ENCODE measurements at places on chromosomes 11 and 22.

DNA sequence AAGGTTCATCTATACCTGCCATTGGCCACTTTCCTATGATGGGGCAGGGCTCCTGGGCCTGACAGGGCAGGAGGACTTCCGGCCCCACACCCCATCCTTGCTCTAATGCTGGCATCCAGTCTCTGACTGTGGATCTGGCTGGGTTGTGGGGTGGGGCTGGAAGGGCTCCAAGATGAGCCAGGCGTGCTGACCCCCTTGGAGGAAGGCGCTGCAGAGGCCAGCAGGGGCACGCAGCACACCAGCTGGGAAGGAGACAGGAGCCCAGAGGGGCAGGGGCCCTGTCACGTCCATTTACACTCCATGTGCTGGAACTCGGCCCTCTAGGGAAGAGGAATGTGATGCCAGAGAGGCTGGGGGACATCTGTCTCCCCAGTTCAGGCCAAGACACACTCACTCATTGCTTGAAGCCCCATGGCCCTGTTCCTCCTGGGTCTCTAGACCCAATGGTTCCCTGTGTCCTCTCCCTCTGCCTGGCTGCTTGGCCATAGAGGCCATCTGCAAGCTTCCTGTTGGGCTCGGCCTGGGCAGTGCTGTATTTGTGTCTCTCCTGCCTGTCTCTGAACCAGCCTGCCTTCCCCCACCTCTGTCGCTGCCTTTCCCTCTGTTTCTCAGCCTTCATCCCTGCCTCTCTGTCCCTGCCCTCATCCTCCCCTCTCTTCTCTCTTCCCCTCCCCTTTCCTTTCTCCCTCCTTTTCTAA, 67.5 kb upstream of the NECTIN1 start:
- DNase-seq: no peak

DNA sequence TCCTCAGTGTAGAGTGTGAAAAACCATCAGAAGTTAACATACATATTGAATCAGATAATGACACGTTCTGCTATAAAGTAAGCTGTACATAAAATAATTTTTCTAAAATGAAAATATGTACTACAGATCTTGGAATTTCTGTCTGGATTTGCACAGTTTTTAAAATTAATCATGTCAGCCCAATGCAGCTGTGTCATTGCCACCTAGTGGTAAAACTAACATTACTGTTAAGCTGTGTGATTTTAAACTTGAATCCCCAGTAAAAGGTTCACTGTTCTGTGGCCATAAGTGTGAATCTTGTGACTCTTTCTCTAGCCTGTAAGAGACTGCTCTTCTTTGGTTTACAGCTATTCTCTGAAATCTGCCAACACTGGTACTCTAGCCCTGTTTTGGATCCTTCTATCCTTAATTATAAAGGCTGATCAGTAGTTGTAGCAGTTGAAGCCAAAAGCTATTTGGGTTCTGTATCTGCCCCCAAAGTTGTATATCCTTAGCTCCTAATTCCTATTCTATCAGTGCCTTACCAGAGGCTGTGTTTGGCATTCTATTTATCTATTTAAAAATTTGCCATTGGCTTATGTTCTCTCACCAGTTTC, 4.0 kb downstream of the JRKL start:
- no peak for DNase-seq

DNA sequence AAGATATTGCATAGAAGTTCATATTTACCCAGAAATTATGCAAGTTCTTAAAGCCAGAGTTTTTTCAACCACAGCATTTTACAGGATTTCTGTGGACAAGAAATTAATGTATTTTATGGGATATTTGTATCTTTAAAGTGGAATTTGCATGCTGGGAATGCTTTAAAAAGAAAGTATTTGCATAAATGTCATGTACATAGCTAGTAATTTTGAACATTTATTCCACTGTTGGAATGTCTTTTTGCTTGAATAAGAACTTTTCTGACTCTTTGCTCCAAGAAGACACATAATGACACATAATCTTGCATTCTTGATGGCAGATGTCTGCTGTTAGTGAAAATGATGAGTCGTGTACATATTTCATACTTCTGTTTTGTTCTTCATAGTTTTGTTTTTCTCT, 66.6 kb downstream of the ATXN10 start:
- DNase-seq: no peak

- no peak for DNase-seq
These were observed 116.3 kb downstream of the STK33 start for GRCh38 chr11:8477680-8478079.

GRCh38 chr11:111996129-111996528, 29.1 kb upstream of the DLAT start:
- no peak for DNase-seq

- DNase-seq: no peak
These were observed 27.9 kb downstream of the ARRB1 start for GRCh38 chr11:75323609-75324008.

DNA sequence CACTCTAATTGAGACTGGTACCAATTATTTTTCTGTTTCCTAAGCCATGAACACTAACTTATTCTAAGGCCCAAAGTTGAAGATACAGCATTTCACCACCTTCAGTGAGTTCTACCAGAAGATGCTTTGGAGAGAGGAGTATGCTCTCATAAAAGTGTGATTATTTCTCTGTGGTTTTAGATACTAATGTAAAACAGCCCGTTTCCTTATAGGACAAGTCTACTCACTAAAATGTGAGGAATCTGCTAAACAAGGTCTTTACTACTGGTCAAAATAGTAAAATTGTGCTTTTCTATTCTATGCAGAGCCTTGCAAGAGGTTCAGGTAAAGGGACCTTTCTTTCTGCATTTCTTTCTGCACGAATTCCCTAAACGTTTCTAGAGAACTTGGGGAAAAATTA, 2.4 kb downstream of the LGR4 start:
- DNase-seq: no peak

DNA sequence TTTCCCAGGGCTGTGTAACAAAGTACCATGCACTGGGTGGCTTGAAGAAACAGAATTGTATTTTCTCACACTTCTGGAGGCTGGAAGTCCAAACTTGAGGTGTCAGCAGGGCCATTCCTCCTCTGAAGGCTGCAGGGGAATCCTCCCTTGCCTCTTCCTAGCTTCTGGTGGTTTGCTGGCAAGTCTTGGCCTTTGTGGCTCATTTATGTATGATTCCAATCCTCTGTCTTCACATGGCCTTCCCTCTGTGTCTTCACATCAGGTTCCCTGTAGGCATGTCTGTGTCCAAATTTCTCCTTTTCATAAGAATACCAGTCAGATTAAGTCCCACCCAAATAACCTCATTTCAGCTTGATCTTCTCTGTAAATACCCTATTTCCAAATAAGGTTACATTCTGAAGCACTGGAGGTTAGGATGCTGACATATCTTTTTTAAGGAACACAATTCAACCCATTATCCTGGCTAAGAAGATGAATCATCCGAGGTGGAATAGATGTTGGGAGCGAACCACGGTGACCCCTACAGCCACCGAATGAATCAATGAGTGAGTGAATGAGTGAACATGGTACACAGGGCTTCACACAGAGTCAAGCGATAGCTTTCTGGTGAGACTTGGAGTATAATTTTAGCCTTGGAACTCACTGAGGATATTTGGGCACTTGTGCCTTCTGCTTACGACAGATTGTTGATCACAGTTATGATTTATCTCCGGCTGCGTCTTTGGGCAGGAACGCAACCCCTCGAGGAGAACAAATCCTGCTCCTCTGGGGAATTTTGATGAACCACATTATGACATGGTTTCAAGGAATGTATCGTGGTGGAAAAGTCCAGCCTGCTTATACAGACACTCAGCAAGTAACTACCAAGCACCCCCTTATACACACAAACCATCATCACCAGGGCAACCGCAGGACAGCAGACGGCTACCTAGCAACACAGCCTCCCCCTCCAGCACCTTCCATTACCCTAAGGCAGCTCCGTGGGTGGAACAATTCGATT, 34.3 kb upstream of the MICAL2 start:
- peak; percentile 91 for DNase-seq

GRCh38 chr22:42317008-42317407, 46.6 kb upstream of the TCF20 start:
- no peak for DNase-seq

DNA sequence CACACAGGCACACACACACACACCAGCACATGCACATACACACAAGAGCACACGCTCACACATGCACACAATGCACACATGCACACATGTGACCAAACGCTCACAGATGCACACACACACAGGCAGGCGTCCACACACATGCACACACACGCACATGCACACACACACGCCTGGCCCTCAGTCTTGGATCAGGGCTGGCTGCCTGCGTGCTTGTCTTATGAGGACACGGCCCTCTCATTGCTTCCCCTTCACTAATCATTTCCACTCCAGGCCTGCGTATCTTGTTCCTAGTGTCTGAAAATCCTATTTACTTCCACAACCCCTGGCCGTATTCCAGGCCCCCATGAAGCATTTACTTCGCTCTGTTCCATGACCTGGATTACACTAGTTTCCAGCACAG, 740.5 kb downstream of the BRD1 start:
- no peak for DNase-seq

- peak; percentile 1 for DNase-seq
These were observed at the start of gene TMEM121B for GRCh38 chr22:17121233-17122195. Gene TMEM121B (minus strand): TSS chr22:17121360. CDS start chr22:17121127, 233 bp downstream.

GRCh38 chr11:1586699-1587098, 1.6 kb upstream of the KRTAP5-1 start:
- no peak for DNase-seq

- DNase-seq: no peak
These were observed 475.4 kb upstream of the FAT3 start for GRCh38 chr11:91749251-91749650.
